HEK293T (cell line): ENCODE measurements at places on chromosomes 5 and 9.

DNA sequence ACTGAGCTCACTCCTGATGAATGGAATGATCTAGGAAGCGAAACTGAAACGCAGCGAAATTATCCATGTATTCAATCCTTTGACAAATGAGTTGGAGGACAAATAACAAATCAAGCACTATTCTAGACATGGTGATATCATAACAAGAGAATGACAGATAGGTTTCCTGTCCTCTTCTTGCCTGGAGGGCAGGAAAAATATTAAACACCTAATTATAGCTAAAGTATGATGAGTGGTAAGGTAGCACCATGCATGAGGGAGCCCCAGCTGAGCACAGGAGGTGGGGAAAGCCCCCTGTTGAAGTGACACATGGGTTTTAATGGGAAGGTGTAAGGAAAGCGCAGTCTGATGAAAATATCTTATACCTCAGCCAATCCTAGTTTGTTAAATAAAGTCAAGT is 225.2 kb downstream of the NPR3 start:
- no peak for DNase-seq

DNA sequence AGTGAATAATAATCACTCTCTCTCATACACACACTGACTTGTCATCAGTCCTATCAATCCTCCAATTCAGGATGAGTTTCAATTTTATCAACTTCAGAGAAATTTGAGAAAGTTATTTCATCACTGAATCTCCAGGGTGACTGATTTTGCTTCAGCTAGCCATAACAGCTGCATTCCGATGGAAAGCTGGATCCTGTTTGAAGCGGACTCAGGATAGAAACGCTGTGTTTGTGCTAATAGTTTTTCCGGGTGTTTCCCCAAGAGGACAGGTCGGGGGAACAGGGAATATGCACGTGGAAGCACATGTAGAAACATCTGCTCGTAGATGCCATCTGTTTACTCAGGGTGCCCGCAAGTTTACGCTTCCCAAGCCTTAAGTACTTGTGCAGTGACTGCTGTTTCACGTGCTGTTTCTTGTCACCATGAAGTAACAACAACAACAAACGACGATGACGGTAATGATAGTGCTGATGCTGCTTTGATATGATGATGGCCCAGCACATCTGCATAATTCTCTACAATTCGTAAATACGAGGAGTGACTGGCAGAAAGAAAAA is 263.7 kb upstream of the DAPK1 start:
- DNase-seq = no peak

GRCh38 chr9:33123407-33124031 is 43.6 kb downstream of the B4GALT1 start:
- DNase-seq = no peak

DNA sequence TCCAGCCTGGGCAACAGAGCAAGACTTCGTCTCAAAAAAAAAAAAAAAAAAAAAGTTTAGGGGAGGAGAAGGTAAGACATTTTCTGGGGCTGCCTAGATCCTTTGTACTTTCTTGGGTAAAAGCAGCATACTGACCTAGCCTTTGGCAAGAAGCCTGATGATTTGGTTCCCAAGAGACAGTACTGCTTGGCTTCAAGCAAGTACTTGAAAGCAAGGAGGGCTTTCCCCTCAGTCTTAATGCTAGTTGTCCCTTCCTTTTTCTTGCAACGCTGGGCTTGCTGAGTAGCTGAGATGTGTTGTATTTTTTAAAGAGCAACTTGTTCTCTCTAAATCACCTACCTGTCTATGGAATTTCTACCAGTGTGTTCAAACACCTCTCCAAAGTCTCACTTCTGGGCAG is 76.2 kb downstream of the INSYN2B start:
- no peak for DNase-seq

DNA sequence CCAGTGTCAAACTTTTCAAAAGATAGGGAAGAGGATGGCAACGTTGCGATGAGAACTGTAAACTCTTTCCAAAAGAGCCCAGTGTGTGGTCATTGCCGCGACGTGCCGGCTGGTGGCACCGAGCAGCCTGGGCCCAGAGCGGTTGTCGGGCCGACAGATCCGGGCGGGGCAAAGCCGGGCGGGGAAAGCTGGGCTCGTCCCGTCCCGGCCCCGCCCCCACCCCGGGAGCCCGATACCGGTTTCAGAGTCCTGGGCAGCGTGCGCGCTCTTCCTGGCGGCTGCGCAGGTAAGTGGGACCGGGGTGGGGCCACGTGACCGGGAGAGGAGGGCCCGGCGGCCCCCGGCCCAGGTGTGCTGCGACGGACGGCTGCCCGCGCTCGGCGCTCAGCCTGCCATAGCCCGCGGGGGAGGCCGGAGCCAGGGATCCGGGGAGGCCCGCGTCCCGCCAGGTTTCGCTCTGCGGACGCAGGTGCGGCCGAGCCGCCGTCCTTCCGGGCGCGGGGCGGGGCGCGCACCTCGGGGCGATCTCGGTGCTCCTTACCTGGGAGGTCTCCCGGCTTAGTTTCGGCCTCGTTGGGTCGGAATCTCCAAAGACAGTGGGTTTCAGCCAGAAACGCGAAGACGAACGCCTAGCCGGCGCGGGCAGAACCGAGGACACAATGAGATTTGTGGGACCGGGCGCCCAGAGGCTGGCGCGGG is at the start of gene MARVELD2:
Gene MARVELD2 (plus strand): TSS at position 232 of the 699 bp plus-strand sequence. CDS start 4,270 bp downstream, outside the sequence.
- peak; percentile 76 for DNase-seq

GRCh38 chr9:133477992-133478850 is 678 bp downstream of the SLC2A6 start:
- no peak for DNase-seq

- no peak for DNase-seq
These were observed 82.4 kb downstream of the ZNF354C start for GRCh38 chr5:179142434-179143198.

DNA sequence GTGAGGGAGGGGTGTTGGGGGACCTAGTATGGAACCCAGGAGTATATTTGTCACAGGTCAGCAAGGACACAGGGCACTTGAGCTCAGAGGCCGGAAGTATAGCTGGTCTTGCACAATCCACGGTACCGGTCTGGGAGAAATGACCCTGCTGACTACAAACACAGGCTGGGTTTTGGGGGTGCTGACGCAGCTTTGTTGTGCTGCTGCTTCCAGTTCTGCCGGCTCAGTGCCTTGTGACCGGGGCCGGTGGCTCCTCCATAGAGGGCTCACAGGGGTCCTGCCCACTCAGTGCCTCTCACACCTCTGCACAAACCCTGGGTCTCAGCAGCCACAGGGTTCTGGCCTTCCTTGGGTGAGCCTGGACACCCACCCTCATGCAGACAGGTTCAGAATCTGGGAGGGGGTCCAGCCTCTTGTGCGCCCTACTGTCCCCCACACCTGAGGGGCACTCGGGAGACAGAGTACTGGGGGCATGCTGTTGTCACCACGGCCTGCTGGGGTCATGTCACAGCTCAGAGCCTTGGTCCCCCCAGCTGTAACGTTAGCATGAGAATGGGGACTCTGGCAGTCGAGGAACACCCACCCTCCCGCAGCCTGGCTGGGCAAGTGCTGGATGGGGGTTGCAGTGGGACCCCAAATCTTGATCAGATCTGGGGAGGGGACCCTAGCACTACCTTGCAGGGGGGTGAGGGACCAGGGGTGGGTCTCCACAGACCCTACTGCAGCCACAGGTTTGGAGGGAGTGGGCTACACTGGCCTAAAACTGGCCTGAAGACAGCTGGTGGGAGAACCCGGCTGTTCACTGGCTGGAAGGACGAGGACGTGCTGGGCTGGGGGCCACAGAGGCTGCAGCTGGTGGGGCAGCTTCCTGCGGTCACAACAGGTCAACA is 17.7 kb downstream of the NINJ1 start:
- DNase-seq = no peak

GRCh38 chr9:104765138-104765537 is 1.2 kb downstream of the NIPSNAP3B start:
- no peak for DNase-seq

- no peak for DNase-seq
These were observed 482.2 kb downstream of the NTRK2 start for GRCh38 chr9:85151741-85152140.

GRCh38 chr5:138725153-138725817 is 27.9 kb upstream of the CTNNA1 start:
- DNase-seq = peak; percentile 49

- no peak for DNase-seq
These were observed 28.8 kb upstream of the POMT1 start for GRCh38 chr9:131473891-131474290.

- no peak for DNase-seq
These were observed 24.0 kb upstream of the AIF1L start for GRCh38 chr9:131072107-131072870.

GRCh38 chr5:157471709-157472108 is 11.7 kb downstream of the NIPAL4 start:
- DNase-seq = peak; percentile 54

DNA sequence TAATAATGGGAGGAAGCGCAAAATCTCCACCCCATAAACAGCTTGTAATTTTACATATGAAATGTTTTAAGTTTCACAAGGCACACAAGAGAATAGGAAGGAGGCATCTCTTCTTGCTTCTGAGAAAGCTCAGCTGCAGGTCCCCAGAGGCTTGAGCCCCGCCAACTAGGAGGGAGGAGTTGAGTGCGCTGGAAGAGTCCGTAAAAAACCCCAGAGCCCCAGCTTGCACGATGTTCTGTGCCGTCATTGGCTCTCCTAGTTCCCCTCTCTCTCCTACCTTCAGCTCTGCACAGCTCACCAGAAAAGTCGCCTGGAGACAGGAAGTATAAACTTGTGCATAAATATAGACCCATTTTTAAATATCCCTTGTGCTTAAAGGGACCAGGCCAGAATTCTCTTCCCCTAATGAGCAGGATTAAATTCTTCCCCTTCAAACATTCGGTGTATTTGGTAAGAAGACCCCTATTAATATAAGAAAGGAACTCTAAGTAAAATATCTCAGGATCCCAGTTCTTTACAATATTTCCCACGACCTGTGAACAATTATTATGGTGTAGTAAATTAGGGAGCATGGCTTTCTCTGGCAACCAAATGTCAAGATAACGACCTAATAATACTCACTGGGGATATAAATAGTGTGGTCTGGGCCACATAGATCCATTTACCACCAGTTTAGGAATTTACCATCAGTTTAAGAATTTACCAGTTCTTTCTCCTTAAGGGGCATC is 13.7 kb downstream of the GLRX start:
- DNase-seq = peak; percentile 57

GRCh38 chr9:114798780-114799427 is 6.9 kb downstream of the TNFSF15 start:
- DNase-seq = no peak

DNA sequence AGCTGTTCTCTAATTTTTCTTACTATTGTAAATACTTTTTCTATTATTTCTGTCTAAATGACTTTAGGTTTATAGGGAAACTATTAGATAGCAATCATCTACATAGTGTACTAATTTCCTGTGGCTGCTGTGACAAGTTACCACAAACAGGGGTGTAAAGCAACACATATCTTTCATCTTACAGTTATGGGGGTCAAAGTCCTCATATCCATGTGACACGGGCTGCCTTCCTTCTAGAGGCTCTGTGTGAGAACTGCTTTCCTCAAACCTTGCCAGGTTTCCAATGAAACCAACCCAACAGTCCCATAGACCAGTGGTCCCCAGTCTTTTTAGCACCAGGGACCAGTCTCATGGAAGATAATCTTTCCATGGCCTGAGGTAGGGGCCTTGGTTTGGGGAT is 189.1 kb downstream of the ROR2 start:
- no peak for DNase-seq

DNA sequence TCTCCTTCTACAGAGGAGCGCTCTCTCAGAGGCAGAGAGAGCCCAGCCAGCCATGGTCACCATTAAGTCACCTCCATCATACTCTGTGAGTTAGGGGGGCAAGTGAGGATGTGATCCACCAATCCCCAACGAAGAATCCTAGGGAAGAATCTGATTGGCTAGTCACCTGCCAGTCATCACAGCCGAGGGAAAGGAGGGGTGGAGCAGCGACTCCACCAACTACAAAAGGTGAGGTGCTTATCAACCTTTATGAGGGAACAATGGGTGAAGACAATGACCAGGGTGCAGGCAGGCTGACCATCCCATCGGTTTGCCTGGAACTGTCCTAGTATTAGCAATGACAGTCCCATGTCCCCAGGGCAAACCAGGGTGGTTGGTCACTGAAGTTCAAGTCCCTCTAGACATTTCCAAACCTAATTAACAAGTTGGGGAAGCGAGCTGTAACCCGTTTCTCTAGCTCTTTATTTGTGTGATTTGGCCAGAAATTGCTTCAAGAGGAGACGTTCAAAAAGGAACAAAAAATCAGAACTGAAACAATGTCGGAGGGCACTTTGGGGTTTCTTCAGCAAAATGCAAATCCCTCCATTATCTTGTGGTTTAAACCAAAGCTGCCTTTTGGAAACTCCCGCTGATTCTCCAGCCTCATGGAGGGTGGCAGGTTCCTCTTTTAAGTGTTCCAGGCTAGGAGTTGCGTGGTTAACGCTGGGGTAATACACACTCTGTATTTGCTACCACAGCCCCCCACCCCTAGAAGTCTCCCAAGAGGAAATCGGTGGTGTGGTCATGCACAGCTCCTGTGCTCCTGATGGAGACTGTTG is 18.8 kb upstream of the FCN1 start:
- DNase-seq = no peak

- DNase-seq = no peak
These were observed 6.0 kb upstream of the AQP3 start for GRCh38 chr9:33453286-33453860.

GRCh38 chr9:135975834-135976233 is 14.7 kb upstream of the UBAC1 start:
- DNase-seq = no peak

- DNase-seq = no peak
These were observed 105.7 kb downstream of the SPOCK1 start for GRCh38 chr5:137393196-137393993.

GRCh38 chr9:98168941-98169488 is 23.4 kb downstream of the CORO2A start:
- no peak for DNase-seq

GRCh38 chr9:119181561-119181960 is 187.7 kb downstream of the BRINP1 start:
- DNase-seq = no peak

DNA sequence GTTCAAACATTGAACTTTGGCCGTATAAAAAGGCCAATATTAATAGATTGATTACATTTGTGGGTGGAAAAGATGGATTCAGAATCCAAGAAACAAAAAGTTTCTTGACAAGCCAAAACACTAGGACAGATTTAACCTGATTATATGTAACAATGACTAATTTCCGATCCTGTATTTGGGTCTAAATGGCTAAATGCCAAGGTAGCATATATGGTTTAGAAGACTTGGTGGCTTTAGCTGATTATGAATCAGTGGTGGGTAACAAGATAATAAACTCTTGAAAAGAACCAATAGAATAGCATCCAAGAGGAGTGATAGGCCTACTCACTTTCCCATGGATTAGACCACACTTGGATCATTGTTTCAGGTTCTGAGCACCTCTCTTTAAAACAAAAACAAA is 21.8 kb upstream of the ANP32B start:
- DNase-seq = no peak
